Neuronal stem cell (in vitro differentiated cells): ENCODE measurements at places on chromosomes 16 and 17.

DNA sequence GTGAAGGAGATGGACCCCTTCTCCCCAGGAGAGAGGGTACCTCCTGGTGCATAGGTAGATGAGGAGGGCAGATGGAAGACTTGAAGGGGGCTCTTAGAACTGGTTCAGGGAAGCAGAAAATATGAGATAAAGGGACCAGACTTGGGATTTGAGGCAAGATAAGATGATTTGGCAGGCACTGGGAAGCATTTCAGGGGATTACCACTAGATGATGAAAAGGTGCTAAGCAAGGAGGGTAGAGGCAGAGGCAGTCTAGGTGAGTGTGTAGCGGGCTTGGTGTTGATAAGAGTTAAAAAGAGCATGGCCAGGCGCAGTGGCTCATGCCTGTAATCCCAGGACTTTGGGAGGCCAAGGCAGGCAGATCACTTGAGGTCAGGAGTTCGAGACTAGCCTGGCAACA is 14.4 kb downstream of the SLC9A5 start:
- no peak for DNase-seq

DNA sequence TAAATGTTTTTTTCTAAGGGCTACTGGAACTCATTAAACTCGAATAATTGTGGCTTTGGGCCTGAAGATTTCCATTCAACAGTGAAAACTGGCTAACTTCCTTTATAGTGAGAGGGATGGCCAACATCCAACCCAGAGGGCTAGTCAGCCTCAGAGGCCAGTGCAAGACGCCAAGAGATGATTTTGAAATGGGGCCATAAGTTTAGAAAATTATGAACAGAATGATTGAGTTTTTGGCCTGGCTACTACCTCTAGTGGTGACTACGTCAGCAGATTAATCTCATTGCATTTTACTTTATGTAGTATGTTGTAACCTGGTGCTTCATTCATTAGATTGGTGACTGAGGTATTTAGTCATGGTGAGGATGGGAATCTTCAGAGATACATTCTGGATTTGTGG is 28.4 kb downstream of the HAPSTR1 start:
- no peak for DNase-seq

DNA sequence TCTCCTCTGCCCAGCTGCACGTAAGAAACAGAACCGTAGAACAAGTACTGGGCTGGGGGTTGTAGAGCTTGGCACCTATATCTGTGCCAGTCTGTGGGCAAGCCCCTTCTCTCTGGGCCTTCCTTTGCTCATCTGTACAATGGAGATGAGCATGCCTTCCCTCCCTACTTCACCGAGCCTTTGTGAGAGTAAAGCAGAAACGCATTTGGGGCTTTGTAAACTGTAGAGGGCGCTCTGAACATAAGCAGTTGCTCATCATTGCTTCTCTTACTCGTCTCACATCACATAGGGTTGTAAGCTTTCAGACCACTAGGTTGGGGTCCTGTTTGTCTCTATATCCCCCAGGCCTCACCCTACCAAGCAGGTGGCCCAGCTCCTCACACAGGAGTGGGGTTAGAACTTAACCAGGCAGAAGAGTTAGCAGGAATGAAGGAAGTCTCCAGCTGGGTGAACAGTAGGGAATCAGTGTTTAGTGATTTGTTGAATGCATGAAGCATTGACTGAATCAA is 15.1 kb downstream of the SAMD14 start:
- no peak for DNase-seq

GRCh38 chr16:67241008-67241900 is 6.0 kb downstream of the FHOD1 start:
- DNase-seq: no peak

DNA sequence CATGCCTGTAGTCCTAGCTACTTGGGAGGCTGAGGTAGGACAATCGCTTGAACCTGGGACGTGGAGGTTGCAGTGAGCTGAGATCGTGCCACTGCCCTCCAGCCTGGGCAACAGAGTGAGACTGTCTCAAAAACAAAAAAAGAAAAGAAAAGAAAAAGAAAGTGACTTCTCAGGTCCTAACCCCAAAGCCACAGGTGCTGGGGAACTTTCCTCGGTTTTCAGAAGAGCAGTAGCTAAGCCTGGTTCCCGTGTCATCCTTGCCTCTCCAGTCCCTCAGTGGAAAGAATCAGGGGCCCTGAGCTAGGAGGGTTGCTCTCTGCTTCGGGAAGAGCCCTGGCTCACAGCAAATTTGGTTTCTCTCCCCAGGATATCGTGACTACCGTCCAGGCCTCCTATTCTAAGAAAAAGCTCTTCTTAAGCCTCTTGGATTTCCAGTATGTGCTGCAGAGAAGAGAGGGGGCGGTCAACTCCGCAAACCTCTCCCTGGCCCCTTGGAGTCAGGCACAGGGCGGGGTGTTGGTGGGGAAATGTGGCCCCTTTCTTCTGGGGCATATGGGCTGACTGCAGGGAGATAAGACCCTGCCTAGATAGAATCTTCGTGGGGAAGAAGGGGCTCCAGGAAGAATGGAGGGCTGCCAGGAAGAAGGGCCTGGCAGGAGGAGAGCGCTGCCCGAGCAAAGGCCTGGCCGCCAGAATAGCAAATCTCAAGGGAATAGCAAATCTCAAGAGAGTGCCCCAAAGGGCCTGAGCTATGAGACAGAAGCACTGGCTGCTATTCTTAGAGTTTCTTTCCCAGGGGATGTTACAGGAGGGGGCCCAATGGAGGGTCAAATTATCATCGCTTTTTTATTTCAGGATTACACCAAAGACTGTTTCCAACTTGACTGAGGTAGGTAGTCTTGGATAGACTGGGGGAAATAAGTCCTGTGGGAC is 8.3 kb upstream of the NLRC5 start:
- no peak for DNase-seq

GRCh38 chr17:45316434-45317110 is at the start of gene MAP3K14:
TSS of gene MAP3K14 (minus strand) at chr17:45317020. CDS start at chr17:45290745, 26,275 bp downstream.
- DNase-seq: no peak

DNA sequence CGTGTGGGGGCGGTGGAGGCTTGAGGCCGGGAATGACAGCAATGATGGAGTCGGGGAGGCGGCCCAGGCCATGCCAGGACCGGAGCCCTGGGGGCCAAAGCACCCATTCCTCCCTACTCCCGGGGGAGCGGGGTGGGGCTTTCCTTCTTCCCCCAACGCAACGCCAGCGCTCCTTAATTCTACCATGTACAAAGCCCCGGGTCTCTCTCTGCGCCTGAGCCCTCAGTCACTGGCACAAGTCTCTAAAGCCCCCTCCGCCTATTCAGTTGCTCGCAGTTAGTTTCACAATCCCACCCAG is 245 bp upstream of the RNF227 start:
- DNase-seq: no peak

- DNase-seq: no peak
These were observed 15.2 kb upstream of the HERPUD1 start for GRCh38 chr16:56916571-56917403.
